Ureter (tissue), 1 donor: ENCODE measurements at places on chromosomes 2 and 18.

DNA sequence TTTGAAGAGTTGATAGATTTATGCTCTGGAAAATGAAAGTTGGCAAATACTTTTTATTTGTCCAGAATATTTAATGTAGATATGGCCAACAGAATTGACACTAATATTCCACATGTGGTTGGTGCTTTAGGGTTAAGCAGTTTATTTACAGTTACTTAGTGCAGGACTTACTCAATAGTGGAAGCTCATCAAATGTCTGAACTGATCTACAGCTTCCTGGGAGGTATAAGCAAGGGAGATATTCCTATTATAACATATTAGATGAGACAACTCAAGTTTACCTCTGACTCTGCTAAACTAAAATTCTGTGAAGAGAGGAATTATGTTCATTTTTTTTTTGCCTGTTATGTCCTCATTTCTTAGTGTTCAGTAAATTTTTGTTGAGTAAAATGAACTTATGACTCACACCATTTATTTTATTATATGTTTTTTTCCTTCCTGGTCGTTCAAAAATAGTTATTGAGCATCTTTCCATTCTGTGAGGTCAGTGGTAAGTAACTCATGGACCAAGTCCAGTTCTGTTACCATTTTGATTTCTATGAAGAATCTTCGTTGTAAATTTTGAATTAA, 13.6 kb downstream of the ABI2 start:
- DNase-seq, result no peak

DNA sequence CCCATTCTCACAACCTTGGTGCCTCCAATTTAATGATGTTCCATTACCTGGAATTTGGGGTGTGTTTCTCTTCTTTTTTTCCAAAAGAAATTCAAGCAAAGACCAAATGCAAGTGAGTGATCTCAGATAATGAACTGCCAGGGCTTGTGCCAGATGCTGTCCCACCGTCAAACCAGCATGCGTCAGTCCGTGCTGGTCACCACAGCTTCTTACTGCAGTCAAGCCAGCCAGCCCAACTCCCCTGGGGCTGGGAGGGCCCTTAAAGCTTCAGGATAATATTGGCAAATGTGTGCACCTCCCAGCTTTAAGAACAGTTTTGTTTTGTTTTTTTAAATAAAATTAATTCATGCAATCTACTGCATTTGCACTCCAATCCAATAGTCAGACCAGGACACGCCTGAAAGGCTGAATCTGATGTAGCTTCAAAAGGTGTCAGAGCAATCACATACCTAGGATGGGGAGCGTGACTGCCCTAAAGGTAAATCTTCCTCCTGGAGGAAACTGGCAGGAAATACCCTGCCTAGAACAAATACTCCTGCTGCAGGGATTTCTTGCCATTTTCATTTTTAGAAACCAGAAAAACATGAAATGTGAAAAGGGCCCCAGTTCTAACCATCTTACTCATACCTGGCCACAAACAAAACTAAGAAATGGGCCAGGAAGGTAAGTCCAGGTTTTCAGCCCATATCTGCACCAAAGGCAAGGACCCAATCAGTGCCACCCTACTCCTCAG, 26.8 kb upstream of the SP3 start:
- no peak for DNase-seq

DNA sequence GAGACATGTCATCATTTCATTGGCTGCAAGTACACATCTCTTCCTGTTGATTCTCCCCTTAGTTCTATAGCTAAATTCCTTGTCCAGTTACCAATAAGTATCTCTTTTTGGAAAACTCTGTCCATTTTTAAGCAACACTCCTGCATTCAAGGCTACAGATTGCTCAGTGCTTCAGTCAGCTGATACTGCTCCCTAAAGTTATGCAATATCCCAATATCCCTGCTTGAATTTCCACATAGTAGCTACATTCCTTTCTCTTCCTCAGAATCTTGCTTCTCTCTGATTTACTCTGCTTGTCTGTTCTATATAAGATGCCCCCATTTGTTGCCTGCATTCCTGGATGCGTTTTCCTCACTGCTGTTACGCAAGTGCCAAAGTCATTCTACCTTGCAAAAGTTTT, 109.8 kb downstream of the PARD3B start:
- no peak for DNase-seq

- no peak for DNase-seq
Measured at GRCh38 chr18:47944972-47945852, 14.8 kb upstream of the SMAD2 start.

DNA sequence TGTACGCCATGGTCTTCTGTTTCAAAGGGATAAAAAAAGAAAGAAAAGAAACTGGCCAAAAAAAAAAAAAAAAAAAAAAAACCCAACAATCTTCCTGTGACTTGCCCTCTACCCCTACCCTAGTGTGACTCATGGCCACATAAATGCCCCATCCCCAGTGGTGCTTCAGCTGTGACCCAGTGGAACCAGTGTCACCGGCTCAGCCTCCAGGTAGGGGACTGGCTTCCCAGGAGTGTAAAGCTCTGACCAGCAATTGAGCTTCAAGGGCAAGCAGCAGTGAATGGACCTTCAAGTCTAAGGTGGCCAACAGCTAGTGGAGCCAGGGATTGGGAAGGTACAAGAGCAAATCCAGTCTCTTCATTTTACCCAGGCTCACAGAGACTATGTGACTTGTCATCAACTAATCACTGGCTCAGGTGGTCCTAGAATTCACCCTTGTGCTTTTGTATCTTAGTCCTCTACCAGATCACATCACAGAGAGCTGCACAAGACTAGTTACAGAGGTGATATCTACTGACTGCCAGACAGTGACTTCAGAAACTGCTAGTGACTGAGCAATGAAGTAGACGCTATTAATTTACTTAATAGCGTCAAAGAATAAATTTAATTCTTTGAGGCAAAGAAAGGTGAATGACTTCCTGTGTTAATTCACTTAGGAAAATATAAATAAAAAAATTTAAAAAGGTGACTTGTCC, 1.3 kb upstream of the TGFBRAP1 start:
- no peak for DNase-seq

- DNase-seq, result no peak
Measured at GRCh38 chr2:212683346-212684097, 144.9 kb upstream of the ERBB4 start.

DNA sequence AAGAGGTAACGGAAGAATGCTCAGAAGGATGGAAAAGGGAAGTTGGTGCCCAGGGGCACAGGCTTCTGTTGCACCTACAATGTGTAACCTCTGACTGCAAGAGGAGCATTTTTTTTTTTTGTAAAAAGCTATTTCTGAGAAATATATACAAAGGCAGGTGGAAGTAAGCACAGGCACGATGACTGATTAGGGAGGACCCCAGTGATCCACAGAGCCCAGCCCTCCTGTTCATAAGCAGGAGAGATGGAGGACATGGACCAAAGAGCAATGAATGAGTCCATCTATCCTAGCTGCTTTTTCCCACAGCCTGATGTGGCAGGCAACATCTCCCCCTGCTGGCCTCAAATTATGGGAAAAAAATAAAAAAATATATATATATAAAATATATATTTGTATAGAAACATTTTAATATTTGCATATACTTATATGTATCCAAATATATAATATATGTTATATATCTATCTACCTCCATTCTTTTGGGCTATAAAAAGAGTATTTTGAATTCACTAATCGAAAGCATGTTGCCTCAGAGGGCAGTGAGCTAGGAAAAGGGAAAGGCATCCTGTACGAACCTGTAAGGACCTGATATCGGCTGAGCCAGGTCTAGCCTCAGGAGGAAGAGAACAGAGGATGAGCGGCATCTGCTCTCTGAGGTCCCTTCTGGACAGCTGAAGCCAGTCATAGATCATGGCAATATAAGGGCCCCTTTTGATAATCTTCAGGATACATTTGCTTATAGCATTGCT, 166.0 kb upstream of the STK17B start:
- DNase-seq, result no peak

DNA sequence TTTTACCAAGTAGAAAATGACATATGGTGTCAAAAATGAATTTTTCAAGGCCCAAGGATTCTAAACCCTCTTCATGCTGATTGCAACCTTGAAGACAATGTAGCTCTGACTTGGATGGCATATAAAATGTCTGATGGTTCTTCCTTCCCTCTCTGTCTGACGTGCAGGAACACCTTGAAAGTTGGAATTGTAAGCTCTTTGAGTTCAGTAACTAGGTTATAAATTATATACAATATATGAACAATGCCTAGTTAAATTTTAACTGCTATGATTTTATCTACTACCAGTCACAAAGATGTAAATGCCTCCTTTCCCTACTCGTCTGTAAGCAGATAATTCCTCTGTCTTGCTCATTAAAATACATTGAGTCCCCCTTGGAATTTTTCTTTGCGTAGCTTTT, 89.5 kb upstream of the TMEM17 start:
- no peak for DNase-seq

DNA sequence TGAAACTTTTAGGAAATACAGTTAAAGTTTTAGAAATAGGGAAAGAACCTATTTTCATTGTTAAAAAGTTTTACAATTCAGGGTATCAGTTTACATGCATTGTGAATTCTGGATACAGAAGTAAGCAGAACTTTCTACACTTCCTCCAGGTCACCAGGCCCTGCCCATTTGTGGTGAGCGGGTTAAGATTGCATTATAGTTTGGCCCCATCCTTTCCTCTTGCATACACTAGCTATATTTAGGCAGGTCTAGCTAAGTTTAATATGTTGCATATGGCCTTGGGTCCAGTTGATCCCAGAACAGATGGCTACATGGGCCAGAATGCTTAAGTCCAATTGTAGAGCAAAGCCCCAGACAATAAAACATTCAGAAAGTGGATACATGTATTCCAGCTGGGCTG, 4.8 kb downstream of the VWA3B start:
- DNase-seq, result no peak

DNA sequence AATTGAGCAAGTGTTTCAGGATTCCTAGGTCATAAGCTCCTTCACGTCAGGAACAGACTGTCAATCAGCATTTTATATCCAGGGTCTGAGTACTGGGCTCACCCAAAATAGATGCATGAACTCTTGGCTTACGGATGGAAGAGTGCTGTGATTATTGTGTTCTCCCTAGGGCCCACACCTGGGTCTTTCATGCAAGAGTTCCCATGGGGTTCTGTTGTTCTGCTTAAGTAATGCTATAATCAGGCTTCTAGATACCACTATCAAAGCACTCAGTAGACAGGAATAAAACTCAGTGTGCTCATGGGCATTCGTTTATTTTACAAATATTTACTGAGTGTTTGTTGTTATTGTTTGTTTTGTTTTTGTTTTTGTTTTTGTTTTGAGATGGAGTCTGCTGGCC, 46.4 kb upstream of the PMAIP1 start:
- no peak for DNase-seq

GRCh38 chr2:197156771-197157170, 153.8 kb downstream of the ANKRD44 start:
- DNase-seq, result no peak

- no peak for DNase-seq
Measured at GRCh38 chr2:172287605-172288315, 139.6 kb upstream of the ITGA6 start.

GRCh38 chr2:222960126-222960525, 91.9 kb upstream of the KCNE4 start:
- DNase-seq, result no peak

DNA sequence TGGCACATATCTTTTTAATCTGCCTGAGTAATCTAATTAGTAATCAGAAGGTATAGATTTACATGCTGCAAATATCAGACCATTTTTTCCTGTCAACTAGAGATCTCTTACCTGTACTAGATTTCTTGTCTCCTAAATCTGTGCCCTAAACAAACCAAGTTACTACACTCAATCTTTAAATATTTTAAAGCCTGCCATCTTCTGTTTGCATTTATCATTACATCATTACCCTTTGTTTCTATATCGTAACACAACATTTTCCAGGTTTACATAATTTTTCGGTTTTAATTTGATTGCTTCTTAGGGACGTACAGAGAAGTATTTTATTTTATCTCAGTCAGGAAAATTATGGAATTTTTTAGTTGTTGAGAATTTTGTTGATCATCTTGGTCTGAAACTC, 25.7 kb downstream of the PSMA8 start:
- DNase-seq, result no peak

DNA sequence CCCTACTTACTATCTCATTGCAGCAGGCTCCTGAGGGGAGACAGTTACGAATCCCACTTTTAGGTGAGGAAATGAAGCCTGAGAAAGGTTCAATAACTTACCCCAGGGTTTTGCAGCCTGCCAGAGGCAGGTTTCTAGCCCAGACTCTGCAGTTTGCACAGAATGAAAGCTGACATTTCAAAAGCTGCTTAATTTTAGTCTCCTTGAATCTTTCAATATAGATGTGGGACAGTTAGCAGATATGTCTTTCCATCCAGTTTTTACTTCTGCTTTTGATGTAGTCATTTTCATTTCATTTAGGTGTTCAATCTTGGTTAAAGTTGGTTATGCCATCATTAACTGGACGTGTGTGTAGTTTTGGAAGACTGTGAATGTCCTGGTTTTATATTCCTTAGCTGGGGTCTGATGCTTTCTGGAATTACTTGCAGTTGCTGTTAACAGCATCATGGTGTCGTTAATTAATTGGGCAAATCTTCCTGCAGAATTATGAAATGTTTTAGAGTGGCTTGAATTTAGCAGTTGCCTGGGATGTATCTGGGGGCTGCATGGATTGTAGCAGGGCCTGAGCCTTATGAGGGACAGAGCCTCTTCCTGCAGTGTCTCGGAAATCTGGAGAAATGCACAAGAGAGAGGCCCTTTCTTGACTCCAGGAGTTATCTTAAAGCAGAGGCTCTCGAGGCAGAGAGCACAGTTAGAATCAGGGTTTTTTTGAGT, 100.8 kb downstream of the ZNF532 start:
- no peak for DNase-seq

DNA sequence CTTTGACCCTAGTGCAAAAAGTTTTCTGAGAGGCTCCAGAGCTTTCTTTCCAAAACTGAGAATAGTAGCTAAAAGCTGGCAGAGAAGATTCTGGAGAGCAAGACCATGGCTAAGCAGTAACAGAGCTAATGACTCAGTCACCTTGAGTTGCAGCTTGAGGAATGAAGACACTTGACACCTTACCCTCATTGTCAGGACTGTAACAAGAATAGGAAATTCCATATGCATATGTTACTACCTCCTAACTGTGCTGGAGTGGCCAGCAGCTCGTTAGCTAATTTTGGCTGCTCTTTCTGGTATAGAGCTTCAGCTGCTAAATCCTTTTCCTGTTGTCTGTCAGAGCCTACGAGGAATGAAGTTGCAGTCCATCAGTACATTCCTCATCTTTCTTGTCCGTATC, 68.6 kb upstream of the LHCGR start:
- DNase-seq, result no peak

- no peak for DNase-seq
Measured at GRCh38 chr2:1550658-1551316, 137.5 kb downstream of the TPO start.

- no peak for DNase-seq
Measured at GRCh38 chr2:231545105-231545902, 15.1 kb upstream of the NMUR1 start.

GRCh38 chr2:97967931-97968627, 27.7 kb downstream of the TMEM131 start:
- no peak for DNase-seq

GRCh38 chr2:128591861-128592822, 273.5 kb upstream of the HS6ST1 start:
- DNase-seq, result no peak

GRCh38 chr2:191153716-191154115, 2.9 kb upstream of the STAT4 start:
- DNase-seq, result no peak

- DNase-seq, result no peak
Measured at GRCh38 chr2:10079266-10079869, 843 bp downstream of the CYS1 start.

- DNase-seq, result no peak
Measured at GRCh38 chr2:128786316-128786715, 467.6 kb upstream of the HS6ST1 start.

- no peak for DNase-seq
Measured at GRCh38 chr18:9000733-9001132, 101.8 kb upstream of the NDUFV2 start.
